Pancreas (tissue), 10 donors: ENCODE measurements at places on chromosomes 3 and 15.

GRCh38 chr15:67331676-67332075 is 77.1 kb downstream of the IQCH start:
- no peak for DNase-seq

- DNase-seq, result no peak
Measured at GRCh38 chr3:140285380-140285779, 350.4 kb downstream of the CLSTN2 start.

- DNase-seq, result no peak
Measured at GRCh38 chr3:153242896-153243295, 80.9 kb downstream of the RAP2B start.

DNA sequence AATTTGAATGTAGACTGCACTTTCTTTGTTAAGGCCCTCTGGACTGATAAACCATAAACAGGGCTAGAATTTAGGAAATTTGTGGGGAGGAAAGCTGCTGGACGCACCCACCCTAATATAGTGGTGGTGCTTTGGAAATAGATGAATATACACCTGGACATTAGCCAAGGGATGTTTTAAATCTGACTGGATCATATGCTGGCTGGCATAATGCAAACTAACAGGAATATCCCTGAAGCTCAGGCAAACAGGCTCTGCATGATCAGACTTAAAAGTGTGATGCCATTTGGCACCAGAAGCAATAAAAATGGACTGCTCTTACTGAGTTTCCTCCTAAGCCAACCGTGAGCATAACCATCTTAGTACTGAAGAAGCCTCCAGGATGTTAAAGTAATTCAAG is 465.8 kb upstream of the ROBO1 start:
- no peak for DNase-seq

DNA sequence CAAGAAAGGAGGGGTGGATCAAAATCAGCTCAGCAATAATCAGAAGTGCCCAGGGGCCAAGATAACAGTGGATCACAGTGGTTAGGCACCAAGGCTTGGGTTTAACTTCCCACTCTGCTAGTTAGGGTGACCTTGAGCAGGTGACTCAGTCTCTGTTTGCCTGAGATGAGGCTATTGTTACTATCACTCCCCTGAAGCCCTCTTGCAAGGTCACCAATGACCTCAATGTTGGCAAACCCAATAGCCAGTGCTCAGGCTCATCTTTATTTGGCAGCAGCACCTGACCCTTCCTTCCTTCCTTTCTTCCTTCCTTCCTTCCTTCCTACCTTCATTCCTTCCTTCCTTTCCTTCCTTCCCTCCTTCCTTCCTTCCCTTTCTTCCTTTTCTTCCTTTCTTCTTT is 102.4 kb upstream of the HACD2 start:
- peak; percentile 23 for DNase-seq

GRCh38 chr3:88809993-88810392 is 297.4 kb upstream of the EPHA3 start:
- DNase-seq, result no peak

GRCh38 chr3:41129731-41130130 is 69.6 kb upstream of the CTNNB1 start:
- no peak for DNase-seq

DNA sequence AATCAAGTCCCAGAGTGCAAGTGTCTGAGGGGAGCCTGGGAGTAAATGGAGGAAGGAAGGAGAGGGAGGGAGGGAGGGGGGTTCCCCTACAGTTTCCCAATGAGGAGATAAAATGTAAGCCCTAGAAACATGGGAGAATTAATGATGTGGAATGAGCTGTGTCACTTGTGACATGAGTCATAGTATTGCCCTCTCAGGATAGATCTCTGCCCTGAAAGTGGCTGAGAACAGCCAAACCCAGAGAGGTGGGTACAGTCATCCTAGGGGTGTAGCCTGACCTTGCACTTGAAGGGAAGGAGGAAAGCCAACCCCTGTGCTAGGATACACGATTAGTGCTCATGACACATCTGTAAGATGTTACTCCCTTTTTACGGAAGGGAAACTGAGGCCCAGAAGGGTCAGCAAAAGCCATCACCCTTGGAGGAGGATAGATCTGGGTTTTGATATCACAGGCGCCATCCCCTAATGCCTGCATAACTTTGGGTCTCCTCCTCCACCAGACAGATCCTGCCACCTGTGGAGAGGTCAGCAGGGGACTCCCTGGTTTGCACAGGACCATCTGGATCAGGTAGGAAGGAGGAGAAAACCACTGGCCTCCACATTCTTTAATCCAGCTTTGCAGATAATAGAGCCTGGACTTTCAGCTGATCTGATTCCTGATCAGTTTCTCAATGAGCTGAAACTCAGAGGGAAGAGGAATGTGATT is 23.1 kb upstream of the USP3 start:
- DNase-seq, result no peak

DNA sequence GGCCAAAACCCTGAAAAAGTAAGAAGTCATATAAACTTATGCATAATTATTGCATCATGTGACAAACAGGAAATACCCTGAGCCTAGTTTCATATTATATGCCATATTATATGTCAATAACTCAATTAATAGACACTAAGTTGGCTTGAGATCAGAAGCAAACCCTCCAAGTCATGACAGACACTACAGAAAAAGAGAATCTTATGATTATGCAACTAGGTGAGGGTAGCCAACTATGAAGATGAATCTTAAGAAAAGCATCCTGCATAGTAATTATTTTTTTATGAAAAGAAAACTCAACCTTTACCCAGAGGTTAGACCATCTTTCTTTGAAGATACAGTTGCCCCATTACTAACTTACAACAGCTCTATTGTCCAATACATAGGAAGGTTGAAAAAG is 192.4 kb upstream of the VEPH1 start:
- DNase-seq, result no peak

DNA sequence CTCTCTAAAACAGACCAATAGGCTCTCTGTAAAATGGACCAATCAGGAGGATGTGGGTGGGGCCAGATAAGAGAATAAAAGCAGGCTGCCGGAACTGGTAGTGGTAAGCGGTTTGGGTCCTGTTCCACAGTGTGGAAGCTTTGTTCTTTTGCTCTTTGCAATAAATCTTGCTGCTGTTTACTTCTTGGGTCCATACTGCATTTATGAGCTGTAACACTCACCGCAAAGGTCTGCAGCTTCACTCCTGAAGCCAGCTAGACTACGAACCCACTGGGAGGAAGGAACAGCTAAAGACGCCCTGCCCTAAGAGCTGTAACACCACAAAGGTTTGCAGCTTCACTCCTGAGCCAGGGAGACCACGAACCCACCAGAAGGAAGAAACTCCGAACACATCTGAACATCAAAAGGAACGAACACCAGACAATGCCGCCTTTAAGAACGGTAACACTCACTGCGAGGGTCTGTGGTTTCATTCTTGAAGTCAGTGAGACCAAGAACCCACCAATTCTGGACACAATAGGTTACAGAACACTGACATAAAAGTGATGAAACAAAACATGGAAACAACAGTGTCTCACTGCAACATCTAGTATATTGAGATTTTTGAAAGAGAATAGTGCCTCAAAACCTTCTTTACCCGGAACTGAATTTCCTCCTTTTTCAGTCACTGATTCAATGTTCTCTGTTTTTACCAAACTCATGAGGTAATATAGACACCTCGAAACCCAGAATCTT is 28.8 kb upstream of the PLSCR2 start:
- no peak for DNase-seq

DNA sequence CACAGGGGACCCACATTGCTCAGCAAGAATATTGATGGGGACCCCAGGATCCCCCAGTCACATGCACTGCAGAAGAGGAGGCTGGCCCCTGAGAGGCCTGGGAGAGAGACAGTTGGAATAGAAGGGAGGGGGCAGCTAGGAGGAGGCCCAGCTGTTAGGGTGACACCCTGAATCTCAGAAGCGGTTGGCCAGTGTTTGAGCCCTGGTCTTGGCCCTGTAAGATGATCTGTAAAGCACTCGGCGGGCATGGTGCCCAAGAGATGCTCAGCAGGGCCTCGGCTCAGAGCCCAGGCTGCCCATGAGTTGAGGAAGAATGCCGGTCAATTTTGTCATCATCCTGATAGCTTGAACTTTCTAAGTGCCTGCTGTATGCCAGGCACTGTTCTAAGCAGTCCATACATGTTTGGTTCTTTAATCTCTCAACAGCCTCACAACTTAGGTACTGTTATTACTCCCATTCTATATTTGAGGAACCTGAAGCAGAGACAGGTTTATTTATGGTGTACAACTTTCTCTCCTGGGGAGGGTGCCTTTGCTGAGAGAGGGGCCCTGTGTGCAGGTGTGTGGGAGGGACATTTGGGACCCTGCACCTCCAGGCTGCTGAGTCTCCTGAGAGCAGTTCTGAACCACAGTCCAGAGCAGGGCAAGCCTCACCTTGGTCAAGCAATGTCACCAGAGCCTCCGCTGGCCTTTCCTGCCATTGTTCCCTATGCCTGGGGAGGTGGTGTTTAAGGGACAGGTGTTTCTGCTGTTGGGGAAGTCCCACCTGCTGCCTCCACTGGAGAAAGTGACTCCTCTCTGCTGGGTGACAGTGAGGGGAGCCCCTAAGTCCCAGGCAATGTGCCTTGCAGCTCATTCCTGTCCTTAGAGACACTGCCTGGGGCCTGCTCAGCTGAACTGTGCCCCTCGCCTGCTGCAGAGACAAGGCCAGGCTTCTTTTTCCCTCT is 26.0 kb downstream of the SLC6A6 start:
- no peak for DNase-seq

DNA sequence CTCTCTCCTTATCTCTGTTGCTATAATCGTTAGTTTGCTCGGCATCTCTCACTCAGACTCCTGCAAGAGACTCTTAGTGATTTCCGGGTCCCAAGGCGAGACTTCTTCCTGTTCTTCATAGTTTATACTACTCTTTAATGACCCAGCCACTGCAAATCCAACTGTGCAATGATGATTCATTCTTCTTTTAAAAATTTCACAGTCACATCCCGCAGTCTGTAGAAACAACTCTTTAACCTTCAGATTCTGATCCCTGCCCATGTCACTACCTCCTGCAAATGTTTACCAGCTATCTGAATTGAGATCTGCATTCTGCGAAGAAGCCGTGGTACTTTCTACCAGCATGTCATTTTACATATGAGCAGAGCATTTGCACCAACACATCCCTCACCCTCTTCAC is 2.8 kb upstream of the VGLL3 start:
- DNase-seq, result no peak

- no peak for DNase-seq
Measured at GRCh38 chr15:45197512-45197911, 9.7 kb upstream of the SHF start.

DNA sequence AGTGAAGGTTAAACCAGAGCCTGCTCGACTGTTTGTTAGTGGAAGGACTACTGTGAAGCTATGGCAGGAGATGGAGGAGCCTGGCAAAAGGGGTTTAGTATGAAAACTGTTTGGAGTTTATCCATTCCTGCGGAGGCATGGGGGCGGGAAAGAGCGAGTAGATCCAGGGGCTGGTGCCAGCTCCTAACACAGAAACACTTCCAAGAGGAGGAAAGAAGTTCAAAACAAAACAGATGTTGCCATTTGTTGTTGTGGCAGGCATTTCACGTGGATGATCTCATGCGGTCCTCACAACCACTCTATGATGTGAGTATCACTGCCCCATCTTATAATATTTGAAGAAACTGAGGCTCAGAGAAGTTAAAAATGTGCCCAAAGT is 30.7 kb upstream of the KY start:
- DNase-seq, result no peak

DNA sequence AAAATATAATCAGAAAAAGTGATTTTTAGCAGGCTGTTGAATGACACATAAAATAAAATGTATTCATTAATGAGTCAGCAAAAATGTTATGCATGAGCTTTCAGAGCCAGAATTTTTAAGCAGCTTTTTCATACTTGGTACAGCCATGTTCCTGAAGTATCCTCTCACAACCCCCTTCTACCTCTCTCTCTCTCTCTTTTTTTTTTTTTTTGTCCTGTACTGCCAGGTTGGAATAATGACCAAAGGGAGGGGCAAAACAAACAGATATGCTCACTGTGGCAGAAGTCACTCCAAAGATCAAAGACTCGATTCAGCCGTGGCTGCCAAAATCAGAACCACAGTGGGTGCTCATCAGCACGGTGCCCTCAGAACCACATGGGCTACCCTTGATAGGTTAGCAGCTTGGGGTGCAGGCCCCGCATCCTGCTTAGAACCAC is 383.0 kb downstream of the ZBTB20 start:
- DNase-seq, result no peak

DNA sequence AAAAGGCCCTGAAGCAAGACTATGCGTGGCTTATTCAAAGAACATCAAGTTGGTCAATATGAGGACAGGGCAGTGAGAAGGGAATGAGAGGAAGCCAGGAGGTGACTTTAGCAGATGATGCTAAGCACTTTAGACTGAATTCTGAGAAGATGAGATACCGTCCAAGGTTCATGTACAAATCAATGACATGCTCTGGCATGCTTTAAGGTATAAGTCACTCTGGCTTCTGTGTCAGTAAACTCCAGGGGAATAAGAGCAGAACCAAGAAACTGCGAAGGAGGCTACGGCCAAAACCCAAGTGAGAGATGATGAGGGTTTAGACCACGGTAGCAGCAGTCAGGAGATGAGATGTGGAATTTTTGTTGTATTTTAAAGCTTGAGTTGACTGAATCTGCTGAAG is 8.9 kb upstream of the CCDC50 start:
- no peak for DNase-seq

DNA sequence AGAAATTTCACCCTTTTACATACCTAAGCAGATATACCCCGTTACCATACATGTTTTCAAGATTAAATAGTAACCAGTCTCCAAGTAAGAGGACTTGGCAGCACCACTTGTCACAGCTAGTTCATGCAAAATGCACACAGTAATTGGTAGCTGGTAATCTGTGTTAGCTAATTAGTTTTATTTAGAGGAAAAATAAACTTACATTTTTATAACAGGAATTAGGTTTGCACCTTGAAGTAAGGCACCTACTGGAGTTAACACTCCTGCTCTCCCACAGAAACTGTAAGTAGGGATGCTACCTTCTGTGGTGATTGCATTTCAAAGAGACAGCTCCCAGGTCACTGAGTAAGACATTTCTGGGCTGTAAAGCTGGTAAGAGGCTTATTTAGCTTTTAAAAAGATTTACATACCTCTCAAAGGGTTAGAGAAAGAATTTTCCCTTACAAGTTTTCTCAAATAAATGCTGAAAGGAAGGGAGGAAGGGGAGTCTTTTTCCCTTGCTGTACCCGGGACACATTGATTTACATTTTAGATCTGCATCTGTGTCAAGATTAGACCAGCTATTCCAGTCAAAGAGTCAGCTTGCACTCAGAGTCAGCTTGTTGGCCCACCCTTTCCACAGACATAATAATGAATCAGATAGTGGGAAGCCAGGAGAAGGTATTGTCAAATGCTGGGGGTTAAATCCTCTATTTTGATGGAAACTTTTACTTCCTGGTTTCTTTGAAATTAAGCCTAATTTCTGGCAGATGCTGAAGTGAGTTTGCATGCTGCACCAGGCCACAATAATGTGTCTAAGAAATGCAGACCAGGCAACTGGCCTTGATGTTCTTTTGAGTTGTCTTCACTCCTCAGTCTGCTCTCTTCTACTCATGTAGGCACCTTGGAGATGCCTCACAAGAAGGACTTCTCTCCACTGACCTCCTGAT is 77.6 kb upstream of the CHD2 start:
- DNase-seq, result no peak

DNA sequence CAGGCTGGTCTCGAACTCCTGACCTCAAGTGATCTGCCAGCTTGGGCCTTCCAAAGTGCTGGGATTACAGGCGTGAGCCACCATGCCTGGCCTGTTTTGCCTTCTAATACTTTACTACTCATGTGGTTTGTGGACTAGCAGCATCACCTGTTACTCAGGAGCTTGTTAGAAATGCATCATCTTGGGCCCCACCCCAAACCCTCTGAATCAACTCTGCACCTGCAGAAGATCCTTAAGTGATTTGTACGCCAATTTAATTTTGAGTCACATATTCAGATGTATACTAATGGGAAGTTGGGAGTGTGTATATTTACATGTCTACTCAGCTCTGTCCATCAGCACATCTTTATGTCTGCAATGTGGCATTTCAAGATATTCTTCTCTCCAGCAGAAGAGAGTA is 6.1 kb downstream of the TBC1D21 start:
- peak; percentile 3 for DNase-seq
